ENCODE measurements at places on chromosomes 12 and 14.

- DNase-seq: no peak
These were observed 30.3 kb downstream of the EEA1 start for GRCh38 chr12:92898755-92899154.

- no peak for DNase-seq
These were observed 290.8 kb downstream of the RPAP3 start for GRCh38 chr12:47415054-47415453.

DNA sequence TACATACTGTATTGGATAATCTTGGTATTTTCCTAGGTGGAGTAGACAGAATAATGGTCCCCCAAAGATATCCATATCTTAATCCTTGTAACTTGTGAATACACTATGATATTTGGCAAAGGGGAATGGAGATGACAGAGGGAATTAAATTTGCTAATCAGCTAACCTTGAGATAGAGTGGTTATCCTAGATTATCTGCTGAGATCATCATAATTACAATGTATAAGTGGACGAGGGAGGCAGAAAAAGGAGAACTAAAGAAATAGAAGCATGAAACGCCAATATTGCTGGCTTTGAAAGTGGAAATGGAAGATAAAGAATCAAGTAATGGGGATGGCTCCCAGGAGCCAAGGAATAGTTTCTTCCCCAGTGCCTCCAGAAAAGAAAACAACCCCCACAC is 398.7 kb downstream of the NOVA1 start:
- DNase-seq: no peak

- DNase-seq: no peak
These were observed 169.9 kb downstream of the RBM19 start for GRCh38 chr12:113796066-113796827.

- DNase-seq: no peak
These were observed 15.4 kb downstream of the TMEM119 start for GRCh38 chr12:108582509-108582908.

DNA sequence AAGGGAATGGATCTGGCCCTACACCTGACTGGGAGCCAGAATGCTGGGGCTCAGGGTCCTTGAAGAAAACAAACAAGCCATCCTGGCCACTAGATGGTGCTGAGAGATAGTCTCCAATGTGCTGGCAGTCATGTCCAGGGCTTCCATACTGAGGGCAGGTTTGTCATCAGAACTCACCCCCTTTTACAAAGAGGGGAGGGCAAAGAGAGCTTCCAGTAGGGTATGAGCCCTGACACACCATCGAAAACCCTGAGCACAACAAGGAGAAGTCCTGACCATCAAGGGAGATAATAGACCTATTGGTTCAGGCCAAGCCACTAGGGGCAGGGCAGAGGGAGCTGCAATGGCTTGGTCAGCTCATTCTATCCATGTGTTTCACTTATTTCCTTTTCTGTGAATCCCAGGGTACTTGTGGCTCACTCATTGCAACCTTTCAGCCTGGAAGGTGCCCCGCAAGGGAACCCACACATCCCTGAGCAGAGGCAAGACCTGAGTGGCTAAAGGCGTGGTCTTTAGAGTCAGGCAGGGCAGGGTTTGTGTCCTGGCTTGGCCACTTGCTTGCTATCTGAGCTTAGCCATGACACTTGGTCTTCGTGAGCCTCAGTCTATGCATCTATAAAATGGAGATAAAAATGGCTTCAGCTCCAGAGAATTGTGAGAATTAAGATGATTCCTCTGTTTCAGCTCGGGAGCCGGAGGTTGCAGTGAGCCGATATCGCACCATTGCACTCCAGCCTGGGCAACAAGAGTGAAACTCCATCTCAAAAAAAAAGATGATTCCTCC is 6.2 kb upstream of the PLEKHH1 start:
- DNase-seq: peak; percentile 13

- DNase-seq: no peak
These were observed 325.5 kb downstream of the TMEM121 start for GRCh38 chr14:105851716-105852377.

- DNase-seq: no peak
These were observed 57.3 kb upstream of the E2F7 start for GRCh38 chr12:77122661-77123060.

GRCh38 chr12:104641862-104642261 is 185.1 kb downstream of the CHST11 start:
- DNase-seq: no peak

GRCh38 chr12:67419810-67420209 is 150.7 kb downstream of the CAND1 start:
- no peak for DNase-seq

DNA sequence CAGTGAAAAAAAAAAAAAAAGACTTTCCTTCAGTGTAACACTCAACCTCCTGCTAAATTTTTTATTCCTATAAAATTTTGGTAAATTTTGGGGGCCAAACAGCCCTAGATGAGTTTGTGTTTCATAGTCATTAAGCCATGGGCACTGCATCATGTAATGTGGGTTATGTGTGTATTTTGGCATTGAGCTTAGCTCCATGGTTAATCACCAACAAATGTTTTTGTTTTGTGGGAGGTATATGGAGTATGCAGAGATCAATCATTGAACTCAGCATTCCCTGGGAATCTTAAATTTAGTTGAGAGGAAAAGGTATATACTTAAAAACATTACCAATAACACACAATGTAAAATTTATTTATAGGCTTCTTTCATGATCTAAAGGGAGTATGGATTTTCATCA is 8.5 kb upstream of the ARMH4 start:
- DNase-seq: no peak

DNA sequence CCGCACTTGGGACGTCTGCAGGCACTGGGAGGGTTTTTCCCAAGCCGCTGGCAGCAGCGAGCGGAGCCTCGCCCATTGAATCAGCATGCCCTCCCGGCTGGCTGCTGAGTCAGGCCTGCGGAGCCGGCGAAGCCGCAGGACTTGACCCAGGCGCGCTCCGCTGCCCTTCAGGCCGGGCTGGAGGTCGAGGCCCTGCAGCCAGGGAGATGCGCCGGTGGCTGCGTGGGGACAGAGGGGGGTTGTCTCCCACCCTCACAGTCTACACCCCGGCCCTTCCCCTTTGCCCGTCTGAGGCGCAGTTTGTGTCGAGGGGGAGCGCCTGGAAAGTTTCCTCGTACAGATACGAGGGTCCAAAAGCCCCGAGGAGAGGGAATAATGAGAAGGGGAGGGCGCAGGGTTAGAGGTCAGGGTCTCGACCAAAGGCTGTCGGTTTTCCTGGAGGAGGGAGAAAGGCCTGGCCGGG is 759 bp upstream of the KLC1 start:
- no peak for DNase-seq

DNA sequence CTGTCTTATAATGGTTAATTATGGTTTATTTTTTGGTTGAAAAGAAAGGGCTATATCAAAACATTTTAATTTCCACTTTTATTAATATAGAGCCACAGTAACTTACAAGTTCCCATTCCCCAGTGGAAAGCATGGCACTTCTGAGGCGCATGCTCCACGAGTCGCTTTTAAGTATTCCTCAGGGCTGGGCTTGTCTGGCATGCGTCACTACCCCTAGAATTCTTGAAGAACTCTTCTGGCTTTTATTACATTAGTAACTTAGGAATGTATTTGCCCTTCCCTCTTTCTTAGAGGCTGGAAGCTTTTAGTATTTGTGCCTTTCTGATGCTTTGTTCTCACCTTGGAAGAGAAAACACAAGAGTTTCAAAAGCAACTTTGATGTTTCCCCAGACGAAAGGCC is 81.1 kb downstream of the ESR2 start:
- DNase-seq: no peak

GRCh38 chr12:6825398-6826124 is 2.6 kb upstream of the P3H3 start:
- peak; percentile 77 for DNase-seq

DNA sequence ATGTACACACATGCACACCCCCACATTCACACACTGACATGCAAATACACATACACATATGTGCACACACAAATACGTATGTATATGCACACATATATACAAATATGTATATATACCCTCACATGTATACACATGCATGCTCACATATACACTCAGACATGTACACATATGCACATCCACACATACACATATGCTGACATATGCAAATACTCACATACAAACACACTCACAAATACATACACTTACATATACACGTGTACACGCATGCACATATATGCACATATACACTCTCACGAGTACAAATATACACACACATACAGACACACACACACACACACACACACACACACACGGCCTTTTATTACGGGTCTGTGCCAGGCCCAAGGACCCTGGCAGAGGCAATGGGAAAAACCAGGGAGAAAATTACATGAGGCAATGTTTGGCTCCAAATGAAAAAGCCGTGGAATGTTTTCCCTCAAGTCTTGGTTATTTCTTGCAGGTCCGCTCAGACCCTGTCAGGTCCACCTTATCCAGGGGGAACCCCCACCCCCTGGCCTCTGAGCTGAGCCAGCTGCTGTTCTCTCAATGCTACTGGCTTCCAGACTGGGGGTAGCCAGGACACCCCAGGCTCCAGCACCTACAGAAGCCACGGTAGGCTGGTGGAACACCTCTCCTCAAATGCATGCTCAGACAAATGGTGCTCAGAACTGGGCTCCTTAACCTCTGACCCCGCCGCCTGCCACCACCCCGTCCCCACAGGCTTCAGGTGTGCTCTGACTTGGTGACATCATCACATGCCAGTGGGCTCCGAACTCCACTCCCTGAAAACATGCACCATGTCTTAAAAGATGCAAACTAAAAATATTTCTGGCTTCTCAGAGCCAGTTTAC is 54.7 kb downstream of the BCL11B start:
- DNase-seq: no peak

- no peak for DNase-seq
These were observed 231.7 kb downstream of the NRXN3 start for GRCh38 chr14:78401866-78402265.

GRCh38 chr12:76055393-76055792 is 23.8 kb upstream of the PHLDA1 start:
- DNase-seq: no peak

DNA sequence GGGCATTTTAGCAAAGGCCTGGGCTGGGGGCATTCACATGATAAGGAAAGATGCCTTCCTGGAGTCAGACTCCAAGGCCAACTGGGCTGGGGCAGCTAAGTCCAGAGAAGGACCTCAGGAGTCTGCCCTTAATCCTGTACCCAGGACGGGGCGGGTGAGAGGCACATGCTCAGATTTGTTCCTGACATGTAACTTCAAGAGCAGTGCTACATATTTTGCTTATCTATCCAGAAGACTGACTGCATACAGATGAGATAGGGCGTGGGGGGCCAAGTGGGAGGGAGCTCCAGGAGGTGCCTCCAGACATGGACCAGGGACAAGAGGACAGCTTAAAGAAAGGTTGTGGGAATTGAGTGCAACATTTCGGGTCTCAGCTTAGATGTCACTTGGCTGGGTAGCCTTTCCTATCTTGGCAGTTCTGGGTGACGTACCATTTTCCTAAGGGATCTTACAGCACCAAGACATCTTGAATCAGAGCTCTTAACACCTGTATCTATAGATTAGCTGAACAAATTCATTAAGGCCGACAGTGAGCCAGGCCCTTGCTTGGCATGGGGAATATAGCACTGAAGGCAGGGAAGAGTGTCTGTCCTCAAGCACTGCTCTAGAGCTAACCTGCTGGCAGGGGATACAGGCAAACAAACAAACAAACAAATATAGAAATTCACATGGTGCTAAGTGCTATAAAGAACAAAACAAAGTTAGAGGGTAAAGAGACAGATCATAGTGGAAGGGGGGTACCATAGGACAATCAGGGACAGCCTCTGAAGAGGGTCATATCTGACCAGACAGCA is 61.2 kb downstream of the PTPN21 start:
- no peak for DNase-seq

DNA sequence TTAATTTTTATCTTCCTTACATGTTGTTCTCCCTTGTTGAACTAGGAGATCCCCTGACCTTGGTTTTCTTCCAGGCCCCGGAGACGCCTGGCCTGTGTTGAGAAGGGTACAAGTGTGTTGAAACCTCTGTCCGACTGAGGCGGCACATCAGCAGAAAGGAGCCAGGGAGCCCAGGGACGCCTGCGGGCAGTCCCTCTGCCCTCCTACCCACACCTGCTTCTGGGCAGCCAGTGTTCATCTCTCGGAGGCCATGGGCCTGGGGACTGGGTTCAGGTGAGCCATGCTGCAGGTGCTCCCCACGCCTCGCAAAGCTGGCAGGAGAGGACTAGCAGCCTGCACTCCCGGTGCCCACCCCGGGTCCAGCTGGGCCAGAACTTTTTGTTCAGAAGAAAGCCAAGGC is 39.9 kb upstream of the EIF5 start:
- DNase-seq: no peak

- DNase-seq: no peak
These were observed 14.1 kb downstream of the FAR2 start for GRCh38 chr12:29163146-29163545.

- no peak for DNase-seq
These were observed 5.2 kb upstream of the GNG2 start for GRCh38 chr14:51855234-51855633.

DNA sequence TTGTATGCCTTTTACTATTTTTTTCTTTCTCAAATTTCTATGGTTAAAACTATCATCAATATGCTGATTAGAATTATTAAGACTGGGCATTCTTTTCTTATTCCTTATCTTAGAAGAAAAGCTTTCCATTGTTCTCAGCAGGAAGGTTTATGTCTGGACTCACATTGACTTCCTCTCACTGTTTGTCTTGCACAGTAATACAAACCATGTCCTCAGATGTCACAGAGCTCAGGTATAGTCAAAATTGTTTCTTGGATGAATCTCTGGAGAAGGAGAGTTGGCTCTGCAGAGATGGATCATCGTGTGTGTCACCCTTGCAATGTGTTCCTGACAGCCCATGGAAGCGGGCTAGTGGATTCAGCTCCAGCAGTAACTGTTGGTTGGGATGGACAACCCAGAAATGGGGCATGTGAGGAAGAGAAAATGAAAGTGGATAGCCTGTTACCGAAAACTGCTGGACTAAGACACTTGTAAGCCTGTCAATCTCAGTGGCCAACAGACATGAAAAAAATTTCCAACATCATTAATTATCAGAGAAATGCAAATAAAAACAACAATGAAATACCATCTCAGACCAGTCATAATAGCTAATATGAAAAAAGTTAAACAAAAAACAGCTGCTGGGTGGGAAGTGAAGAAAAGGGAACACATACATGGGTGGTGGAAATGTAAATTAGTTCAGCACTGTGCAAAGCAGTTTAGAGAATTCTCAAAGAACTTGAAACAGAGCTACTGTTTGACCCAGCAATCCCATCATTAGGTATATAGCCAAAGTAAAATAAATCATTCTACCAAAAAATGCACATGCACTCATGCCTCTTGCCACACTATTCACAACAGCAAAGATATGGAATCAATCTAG is 967.8 kb downstream of the TMEM121 start:
- DNase-seq: no peak

GRCh38 chr12:116385486-116386217 is 108.2 kb upstream of the MED13L start:
- DNase-seq: no peak

DNA sequence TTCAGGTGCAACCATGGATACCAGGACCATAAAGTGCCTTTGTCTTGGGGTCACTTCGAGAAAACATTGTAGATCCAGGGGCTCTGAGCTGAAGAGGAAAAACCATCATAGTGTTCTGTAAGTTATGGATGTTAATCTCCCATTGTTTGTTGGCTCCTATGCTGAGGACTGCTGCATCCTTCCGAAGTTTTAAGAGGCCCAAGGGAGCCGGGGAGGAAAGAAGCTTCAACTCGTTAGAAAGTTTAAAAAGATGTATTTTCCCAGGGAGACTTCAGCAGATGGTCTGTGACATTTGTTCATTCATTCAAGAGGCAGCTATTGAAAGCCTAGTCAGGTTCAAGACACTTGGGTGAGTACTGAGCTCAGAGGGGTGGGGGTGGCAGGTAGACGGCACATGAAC is 378.8 kb upstream of the TBX3 start:
- DNase-seq: no peak
